Left kidney (tissue), 8 donors: ENCODE measurements at places on chromosomes 6 and 20.

- DNase-seq: no peak
Observed at GRCh38 chr6:69756366-69756765, 40.4 kb downstream of the LMBRD1 start.

- no peak for DNase-seq
Observed at GRCh38 chr6:45480752-45481415, 103.2 kb upstream of the SUPT3H start.

- DNase-seq: no peak
Observed at GRCh38 chr6:131017962-131018361, 45.1 kb downstream of the EPB41L2 start.

DNA sequence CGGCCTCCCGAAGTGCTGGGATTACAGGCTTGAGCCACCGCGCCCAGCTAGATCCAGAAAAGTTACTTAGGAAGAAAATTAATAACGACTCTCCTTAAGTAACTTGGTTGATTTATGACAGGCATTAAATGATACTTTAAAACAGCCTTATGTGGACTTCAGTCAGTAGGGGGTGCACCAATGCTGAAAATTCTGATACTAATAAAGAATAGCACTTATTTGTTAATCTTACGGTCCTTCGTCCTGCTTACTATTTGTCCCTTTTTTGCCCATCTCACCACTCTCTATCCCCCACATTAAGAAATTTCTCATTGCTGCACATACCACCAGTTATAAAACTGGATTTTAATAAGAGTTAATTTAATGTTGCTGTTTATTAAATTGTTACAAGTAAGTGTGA, 12.7 kb upstream of the PRELID3B start:
- DNase-seq: no peak

DNA sequence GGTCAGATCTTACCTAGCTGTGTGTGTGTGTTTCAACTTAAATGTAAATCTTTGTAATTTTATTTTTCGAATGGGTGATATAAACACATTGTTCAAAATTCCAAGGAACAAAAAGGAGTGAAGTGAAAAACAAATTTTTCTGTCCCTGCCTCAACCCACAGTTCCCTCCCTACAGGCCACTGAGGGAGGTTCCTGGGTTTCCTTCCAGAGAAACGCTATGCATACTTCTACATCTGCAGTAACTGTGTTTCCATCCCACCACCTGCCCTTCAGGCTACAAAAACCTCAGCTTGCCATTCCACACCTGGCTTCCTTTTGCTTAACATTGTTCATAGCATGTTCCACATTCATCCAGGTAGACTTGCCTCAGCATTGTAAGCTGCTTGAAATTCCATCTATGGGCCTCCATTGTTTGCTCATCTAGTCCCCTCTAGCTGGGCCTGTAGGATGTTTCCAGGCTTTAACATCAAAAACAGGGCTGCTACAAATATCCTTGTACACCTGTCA, 12.0 kb downstream of the ANGPT4 start:
- no peak for DNase-seq

GRCh38 chr6:50030777-50031562, 9.2 kb upstream of the DEFB110 start:
- DNase-seq: no peak

DNA sequence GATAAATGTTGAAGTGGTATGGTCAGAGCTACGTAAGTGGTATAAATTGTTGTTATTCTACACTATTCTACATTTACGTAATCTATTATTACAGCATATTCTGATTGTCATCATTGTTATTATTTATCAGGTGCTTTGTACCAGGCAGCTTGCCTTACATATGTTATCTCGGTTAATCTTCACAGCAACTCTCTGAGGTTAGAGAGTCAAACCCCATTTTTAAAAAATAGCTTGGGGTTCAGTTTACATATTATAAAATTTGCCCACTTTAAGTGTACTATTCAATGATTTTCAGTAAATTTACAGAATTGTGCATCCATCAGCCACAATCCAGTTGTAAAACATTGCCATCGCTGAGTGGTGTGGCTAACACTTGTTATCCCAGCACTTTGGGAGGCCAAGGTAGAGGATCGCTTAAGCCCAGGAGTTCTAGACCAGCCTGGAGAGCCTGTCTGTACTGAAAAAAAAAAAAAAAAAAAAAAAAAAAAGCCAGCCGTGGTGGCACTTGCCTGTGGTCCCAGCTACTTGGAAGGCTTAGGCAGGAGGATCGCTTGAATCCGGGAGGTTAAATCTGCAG, 35.5 kb downstream of the PPP1R16B start:
- no peak for DNase-seq

DNA sequence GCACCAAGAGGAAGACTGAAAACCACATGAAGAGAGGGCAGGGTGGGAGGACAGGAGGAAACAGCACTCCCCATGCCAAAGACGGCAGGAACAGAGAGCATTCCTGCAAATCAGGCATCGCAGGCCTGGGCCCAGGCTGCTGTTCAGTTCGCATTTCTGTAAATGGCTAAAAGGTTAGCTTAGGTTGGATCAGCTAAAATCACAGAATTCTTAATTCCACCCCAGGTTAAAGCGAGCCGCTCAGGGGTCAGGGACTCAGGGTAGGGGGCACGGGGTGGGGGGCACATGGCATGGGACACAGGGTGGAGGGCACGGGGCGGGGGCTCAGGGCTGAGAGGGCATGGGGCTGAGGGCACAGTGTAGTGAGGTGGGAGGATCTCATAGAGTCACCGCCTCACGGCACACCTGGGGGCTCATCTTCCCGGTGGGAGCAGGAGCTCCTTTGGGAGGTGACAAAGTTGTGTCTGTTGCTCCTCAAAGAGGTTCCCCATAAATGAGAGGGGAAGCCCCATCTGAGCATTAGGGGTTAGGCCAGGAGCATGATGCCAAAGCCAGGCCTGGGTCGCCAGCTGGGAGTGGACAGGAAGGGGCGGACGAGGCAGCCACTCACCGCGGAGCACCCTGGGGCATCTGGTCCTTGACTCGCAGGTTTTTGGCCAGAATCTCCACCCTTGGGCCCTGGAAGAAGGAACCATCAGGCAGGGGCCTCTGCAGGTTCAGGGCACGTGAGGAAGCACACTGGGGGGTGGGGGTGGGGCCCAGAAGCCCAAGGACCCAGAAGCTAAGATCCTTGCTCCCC, 200.7 kb downstream of the PREX1 start:
- no peak for DNase-seq

- no peak for DNase-seq
Observed at GRCh38 chr6:111276736-111277135, 189.4 kb downstream of the SLC16A10 start.

- DNase-seq: no peak
Observed at GRCh38 chr6:112372226-112372806, 25.2 kb downstream of the RFPL4B start.

- no peak for DNase-seq
Observed at GRCh38 chr6:80767808-80768207, 661.3 kb downstream of the BCKDHB start.

DNA sequence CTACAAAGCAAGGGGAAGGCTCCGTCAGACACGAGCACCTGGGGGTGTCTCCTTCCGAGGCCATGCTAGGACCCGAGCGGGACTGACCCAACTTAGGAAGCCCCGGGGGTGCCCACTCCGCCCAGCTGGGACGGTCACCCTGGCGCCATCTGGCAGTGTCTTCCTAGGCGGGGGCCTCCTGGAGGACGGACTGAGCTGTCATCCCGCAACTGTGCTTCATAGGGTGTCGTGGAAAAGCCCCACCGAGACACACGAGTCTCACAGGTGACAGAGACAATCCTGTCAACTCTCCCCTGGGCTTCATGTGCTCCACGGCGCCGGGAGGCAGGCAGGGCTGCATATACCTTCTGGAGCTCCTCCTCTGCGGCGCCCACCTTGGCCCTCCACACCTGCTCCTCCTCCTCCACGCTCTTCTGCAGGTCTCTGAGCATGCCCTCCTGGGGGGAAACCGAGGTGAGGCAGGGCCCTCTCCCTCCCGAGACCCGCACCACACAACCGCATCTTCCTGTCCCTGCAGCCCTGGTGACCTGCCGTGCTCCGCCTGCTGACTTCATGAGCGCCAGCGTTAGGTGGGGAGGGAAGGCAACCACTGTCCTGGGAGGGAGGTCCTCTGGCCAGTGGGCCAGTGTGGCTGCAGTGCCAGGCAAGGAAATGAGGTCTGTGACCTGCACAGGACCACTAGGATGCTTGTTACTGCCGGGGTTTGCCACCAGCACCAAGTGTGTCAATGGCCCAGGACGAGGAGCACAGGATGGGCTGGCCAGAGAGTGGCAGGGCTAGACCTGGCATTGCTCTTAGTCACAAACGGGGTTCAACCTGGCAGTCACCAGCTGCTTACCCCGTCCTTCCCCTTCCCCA, 50.7 kb downstream of the DSTN start:
- no peak for DNase-seq

DNA sequence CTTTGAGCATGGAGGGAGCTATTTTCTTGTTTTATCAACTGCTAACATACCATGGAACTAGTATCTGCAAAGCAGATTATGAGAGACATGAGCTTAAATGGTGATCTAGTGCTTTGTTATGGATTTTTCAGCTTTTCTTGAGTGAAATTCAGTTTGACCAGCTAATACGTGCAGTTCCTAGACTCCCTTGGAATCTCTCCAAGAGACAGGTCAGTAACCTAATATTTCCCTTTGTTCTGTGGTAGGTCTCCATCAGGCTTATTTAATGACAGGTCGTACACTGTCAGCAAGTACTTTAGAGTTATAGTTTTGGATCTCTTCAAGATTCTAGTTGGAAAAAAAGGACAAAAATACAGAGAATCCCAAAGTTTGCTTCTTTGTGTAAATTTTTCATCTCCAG, 43.9 kb downstream of the HDAC2 start:
- DNase-seq: no peak

DNA sequence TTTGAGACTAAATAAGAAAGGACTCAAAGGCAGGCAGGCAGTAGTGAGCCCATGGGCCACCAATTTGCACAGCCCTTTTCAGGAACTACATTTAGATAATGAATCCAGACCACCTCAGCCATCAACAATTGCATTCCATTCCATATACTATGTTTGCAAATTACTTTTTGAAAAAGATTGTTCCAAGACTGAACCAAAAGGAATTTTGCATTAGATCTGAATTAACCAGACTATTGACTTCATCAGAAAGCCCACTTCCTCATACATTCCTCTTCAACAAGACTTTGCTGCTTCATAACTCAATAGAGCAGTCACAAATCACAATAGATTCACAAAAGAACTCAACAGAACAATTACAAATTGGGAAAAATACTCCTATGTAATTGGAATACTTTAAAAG, 229.1 kb downstream of the SIM1 start:
- DNase-seq: no peak

DNA sequence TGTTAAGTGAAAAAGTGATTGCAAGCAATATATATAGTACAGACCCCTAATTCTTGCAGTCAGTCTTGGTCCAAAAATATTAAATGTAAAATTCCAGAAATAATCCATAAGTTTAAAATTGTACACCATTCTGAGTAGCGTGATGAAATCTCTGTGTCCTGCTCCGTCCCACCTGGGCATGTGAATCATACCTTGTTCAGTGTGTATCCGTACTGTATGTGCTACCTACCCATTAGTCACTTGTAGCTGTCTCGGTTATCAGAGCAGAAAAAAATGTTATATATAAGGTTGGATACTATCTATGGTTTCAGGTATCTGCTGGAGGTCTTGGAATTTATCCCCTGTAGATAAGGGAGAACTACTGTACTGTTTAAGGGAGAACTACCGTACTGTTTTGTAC, 16.3 kb downstream of the IRAK1BP1 start:
- DNase-seq: no peak

DNA sequence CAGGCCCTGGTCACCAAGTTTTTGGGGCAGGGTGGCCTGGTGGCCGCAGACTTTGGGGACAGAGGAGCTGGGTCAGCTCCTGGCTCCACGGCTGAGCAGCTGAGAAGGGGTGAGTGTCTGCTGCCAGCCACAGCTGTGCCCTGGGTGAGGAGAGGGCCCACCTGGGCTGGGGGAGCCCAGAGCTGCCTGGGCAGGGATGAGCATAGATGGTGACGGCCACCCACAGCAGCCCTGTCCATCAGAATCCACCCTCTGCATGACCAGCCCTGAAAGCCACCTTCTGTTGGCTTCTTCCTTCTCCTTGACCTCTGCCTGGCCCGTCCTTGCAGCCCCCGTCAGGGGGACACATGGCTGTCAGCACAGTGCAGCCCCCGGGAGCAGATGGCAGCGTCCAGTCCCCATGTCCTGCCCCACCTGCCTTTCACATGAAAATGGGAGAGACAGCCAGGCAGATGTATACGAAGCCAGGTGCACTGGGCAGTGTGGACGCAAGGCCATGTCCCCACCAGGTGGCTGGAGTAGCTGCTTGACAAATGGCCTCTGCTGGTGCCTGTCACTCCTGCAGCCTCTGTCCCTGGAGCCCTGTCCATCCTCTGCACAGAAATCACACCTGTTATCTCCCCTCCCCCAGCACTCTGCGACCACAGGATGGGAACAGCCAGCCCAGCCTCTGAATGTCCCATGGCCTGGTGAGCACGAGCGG, 220.8 kb downstream of the PREX1 start:
- no peak for DNase-seq

GRCh38 chr6:159201336-159201735, 32.1 kb downstream of the FNDC1 start:
- DNase-seq: no peak

- DNase-seq: no peak
Observed at GRCh38 chr6:116714296-116714695, 33.3 kb downstream of the KPNA5 start.
